PC-3 (cell line): ENCODE measurements at places on chromosomes 2 and 18. TPM values are rescaled to one million over a fixed set of nuclear protein-coding genes. Genes with fewer than 3 reads are reported as not detected.

DNA sequence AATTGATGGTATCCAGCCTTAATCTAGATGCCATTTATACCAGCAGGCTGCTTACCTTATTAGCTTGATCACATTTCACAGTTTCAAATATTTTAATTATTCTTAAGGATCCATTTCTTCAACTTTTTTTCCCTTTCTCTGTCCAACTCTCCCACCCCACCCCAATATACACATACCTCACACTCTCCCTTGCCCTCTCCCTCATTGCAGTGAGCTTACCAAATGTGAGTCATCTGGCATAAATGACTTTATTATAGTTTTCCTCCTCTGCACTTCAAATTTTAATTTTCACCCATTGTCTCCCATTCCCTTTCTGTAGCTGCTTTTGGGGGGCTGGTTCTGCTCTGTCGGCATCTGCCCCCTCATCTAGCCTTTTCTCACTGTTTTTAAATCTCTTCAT is 12.9 kb downstream of the HTR2B start:
- H3K4me1 ChIP-seq, result peaks cover 19% of the 10 kb centered on the region
- peak overlapping the region; percentile 12; the same call in 1 of the 2 replicates for H3K27ac ChIP-seq
- no peaks in the 10 kb centered on the region for H3K27me3 ChIP-seq
- H3K4me3 ChIP-seq, result no peak overlapping the region

DNA sequence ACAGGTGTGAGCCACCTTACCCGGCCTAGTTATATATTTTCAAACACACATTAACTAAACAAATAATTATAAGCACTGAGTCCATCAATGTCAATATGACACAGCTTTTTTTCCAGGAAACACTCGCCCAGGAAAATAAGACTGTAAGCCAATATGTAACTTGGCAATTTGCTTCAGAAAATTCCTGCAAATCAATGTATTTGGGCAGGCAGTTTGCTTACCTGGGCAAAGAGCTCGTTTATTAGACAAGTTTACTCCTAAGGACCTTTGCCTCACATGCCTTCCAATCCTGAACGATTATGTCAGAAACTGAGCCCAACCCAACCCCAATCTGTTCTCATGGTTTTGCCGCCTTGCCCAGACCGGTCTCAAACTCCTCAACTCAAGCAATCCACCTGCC is 34.7 kb upstream of the NDUFV2 start:
- H3K4me3 ChIP-seq, result no peak overlapping the region
- H3K36me3 ChIP-seq, result no peaks in the 10 kb centered on the region
- peak overlapping the region; percentile 59 for H3K27ac ChIP-seq

Gene ANKRD53
- total RNA-seq, result not detected in 2 replicates

Gene BMPR2
- 10.0 and 11.1 TPM in 2 replicates for total RNA-seq

- no peaks in the 10 kb centered on the region for H3K36me3 ChIP-seq
- H3K4me1 ChIP-seq, result no peaks in the 10 kb centered on the region
- no peak overlapping the region for H3K27ac ChIP-seq
- H3K4me3 ChIP-seq, result no peak overlapping the region
Measured at GRCh38 chr2:2524348-2524941, 193.4 kb upstream of the MYT1L start.

Gene MARCHF7
- 53.2 and 84.3 TPM in 2 replicates for total RNA-seq

DNA sequence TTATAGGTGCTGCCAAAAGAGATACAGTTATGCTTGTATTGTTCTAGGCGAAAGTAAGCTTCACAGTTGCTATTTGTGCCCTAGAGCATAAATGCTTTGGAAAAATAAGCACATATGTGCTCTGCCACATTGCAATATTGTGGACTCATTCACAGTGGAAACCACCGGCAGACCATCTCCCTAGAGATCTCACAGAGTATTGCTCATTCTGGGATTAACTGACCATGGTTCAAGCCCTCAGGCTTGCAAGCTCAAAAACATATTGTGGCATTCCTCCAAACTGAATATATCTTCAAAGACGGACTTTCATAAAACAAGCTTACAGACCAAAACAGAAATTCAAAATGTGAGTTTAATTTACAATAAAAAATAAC is 158.2 kb upstream of the CCDC150 start:
- peaks cover 4% of the 10 kb centered on the region; the same call in 1 of the 2 replicates for H3K27me3 ChIP-seq
- DNase-seq, result no peak
- no peaks in the 10 kb centered on the region for H3K36me3 ChIP-seq
- H3K27ac ChIP-seq, result no peak overlapping the region

- H3K4me1 ChIP-seq, result no peaks in the 10 kb centered on the region
- no peak for DNase-seq
- H3K36me3 ChIP-seq, result no peaks in the 10 kb centered on the region
- H3K27me3 ChIP-seq, result no peaks in the 10 kb centered on the region
- no peak overlapping the region for H3K27ac ChIP-seq
Measured at GRCh38 chr2:196217116-196217515, 45.7 kb upstream of the STK17B start.

DNA sequence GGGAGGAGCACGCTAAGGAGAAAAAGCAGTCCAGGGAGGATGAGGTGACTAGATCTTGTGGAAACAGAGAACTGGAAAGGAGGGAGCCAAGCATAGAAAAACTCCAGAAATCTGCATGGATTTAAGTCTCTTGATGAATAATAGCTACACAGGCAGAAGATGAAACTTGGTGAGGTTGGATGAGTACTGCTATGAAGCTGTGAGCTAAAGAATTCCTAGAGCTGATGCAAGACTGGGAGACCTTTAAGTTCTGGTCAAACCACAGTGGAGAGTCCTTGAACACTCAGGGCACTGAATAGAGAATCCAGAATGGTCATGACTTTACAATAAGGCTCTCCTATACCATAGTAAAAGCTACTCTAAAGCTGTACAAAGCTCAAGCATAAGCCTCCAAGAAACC is 18.4 kb upstream of the PIEZO2 start:
- H3K27ac ChIP-seq, result no peak overlapping the region
- no peaks in the 10 kb centered on the region for H3K4me1 ChIP-seq
- no peaks in the 10 kb centered on the region for H3K36me3 ChIP-seq
- no peak for DNase-seq
- H3K27me3 ChIP-seq, result peaks cover 34% of the 10 kb centered on the region
